ENCODE measurements at places on chromosomes 13 and 19.

DNA sequence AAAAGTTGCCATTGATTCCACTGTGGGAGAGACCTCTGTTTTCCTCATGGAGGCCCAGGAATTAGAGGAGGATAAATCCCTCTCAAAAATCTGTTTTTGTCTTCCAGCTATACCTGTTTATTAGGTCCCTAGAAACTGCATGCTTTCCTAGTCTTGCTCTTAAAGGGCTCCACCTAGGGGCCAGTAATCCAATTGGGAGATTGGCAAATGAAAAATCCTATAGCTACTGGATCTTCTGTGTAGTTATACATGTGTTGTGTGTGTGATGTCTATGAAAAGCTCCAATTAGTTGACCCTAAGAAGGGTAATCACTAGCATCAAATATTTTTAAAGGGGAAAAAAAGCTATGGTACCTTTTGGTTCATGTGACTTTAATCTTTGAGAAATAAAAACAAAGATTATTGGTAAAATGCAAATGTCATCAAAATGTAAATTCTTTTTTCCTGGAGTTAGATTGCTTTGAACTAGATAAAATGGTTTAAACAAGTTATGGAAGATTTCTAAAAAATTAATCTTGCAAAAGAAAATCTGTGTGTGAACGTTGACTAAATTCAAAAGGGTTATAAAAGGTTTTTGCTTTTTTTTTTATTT is 63.4 kb upstream of the C1QTNF9B start:
- no peak for DNase-seq

DNA sequence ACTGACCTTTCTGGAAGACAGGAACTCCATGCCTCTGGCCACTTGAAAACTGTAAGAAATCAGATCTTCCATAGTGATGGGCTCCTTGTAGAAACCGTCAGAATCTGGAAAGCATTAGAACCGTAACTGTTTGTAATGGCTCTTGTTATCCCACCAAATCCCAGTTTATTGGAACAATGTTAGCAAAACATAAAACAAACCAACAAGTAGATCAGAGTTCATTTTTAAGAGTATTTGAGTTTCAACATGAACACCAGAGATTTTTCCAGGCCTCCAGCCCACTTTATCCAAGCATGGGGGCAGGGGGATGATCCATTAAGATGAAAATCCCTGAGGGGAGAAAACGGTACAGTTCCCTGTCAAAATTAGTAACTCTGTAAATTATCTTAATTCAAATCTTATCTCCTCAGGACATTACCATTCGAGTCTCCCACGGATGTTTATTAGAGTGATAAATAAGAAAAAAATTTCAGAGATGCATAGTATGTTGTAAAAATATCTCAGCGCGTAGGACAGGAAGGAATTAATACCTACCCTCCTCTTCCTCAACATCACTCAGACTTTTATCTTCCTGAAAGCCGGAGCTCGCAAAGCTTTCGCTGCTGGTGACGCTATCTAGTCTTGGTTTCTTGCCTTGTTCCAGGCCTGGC is 172.5 kb downstream of the FLT1 start:
- DNase-seq, result no peak

DNA sequence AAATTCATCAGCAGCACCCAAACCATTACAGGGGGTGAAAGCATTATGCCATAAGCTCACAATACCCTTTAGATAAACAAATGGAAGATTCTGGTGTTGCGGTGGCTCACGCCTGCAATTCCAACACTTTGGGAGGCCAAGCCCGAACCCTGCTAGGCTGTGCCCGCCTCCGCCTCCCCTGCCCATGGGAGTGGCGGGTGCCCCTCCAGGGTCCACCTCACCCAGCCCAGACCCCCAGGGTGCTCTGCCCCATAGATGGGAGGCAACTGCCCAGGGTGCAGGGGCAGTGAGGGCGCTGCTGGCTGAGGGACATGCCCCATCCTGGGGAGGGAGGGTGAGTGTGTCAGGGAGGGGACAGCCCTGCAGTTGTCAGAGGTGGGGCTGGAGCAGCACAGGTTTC is 10.0 kb upstream of the SIGLECL1 start:
- DNase-seq, result no peak

- no peak for DNase-seq
These were observed 62.4 kb upstream of the C1QTNF9 start for GRCh38 chr13:24247016-24247415.

GRCh38 chr13:113731192-113732175 is 27.5 kb upstream of the TMEM255B start:
- DNase-seq, result no peak

- no peak for DNase-seq
These were observed 20.7 kb downstream of the LYPD3 start for GRCh38 chr19:43444531-43445287.

GRCh38 chr13:50932091-50932490 is 22.5 kb downstream of the RNASEH2B start:
- DNase-seq, result no peak

- no peak for DNase-seq
These were observed 46.9 kb upstream of the SLITRK1 start for GRCh38 chr13:83929157-83929556.

DNA sequence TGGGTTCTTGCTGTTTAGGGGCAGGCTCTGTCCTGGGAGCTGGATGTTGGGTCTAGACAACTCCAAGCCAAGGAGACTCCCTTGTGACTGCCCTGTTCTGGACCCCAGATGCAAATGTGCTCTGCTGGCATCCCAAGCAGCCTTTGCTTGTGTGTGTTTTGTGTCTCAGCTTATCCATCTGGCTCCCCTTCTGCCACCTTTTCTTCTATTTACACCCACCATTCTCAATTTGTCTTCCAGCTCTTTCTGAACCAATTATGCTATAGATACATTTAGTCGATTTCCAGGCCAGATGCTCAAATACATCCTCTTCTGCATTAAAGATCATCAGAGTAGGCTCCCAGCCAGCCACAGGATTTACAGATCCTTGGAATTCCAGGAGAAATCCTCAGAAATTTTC is 115.0 kb upstream of the SLC7A1 start:
- no peak for DNase-seq

- DNase-seq, result no peak
These were observed 22.7 kb downstream of the BTBD2 start for GRCh38 chr19:1992759-1993260.

DNA sequence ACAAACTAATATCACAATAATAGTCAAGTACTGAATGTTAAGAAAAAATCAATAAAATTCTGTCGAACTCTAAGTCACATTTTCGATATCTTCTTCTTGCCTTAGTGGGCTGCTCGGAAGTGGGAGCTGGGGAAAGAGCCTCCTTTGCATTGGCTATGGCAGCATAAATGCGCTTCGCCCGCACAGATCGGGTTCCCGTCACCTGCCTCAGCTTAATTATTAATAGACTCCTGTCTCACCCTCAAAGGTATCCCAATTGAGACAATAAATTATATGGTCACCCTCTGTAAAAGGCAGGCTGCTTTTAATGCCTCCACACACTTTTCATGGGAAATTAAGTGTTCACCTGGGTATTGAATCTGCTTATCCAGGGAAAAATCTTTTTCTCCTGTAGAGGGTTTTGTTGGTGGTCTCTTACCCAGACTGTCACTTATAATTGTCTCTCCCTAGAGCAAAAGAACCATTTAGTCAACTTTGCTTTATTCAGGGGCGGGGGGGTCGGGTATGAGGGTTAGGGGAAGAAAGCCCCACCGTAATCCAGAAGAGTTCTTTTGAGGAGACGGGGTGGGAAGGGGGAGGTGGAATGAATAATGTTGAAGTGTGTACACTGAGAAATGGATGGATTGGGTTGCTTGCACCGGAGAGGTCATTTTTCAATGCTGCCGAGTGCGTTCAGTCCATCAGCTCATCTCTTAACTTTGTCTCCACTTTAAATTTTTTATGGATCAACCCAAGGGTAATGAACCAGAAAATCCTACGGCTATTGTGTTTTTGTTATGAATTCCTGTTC is 682.6 kb upstream of the SGCG start:
- DNase-seq, result no peak

GRCh38 chr19:6678690-6679109 is 8.7 kb upstream of the TNFSF14 start:
- DNase-seq, result no peak

GRCh38 chr19:17526922-17527321 is 15.5 kb downstream of the PGLS start:
- DNase-seq, result no peak

DNA sequence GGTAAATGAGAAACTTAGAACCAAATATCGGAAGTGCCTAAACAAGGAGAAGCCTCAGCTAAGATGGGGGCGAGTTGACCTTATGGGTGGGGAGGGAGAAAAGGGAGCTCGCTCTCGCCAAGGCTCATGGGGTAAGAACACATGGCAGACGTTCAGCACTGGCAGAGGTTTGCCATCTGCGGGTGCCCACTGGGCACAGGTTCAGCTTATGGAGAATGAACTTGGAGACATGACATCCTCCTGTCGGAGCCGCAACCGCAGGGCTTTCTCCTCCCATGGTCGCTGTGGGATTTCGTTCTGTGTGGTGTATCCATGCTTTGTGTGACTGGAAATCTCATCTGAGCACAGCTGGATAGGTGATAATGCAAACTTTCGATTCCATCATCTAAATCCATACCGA is 36.1 kb upstream of the PEPD start:
- DNase-seq, result no peak

DNA sequence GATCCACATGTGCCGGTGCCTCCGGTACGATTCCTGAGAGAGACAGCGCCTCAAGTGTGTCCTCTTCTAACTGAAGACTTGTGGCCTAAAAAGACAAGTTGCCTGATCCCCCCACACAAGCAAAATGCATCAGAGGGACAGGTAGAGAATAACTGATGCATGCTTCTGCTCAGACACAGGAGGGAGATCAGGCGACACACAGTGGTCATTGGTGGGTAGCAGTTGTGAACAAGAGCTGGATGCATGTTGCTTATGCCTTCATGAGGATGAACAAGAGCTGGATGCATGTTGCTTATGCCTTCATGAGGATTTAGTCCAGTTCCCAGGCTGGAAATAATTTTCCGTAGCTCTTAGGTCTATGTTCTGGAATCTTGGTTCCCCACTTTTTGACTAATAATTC is 505.6 kb downstream of the MYO16 start:
- DNase-seq, result no peak

GRCh38 chr13:58806401-58806800 is 1174.9 kb downstream of the PCDH17 start:
- no peak for DNase-seq

- no peak for DNase-seq
These were observed 142.0 kb downstream of the DLEU7 start for GRCh38 chr13:50701469-50701868.

GRCh38 chr13:114144606-114145244 is 12.3 kb upstream of the RASA3 start:
- DNase-seq, result no peak

DNA sequence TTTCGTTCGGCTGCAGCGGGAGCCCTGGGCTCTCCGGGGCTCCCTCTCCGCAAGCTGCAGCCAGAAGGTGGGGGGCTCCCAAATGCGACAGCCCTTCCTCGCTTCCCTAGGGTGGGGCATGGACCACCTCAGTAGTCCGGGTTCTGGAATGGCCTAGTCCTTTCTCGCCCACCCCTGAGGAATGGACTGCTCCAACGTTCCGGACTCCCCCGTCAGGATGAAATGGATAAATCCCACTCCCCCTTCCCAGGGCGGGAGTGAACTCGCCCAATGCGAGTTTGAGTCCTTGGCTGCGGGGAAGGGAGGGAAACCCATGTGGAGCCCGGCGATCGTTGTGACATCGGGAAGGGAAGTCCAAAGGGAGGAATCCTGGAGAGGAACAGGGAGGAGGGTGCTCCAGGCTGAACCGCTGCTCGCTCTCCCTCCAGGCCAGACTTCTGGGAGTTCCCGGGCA is 5.5 kb downstream of the HRC start:
- no peak for DNase-seq

GRCh38 chr13:37667702-37668101 is 69.1 kb upstream of the POSTN start:
- no peak for DNase-seq

GRCh38 chr19:11446652-11447301 is 11.3 kb downstream of the PRKCSH start:
- DNase-seq, result no peak

DNA sequence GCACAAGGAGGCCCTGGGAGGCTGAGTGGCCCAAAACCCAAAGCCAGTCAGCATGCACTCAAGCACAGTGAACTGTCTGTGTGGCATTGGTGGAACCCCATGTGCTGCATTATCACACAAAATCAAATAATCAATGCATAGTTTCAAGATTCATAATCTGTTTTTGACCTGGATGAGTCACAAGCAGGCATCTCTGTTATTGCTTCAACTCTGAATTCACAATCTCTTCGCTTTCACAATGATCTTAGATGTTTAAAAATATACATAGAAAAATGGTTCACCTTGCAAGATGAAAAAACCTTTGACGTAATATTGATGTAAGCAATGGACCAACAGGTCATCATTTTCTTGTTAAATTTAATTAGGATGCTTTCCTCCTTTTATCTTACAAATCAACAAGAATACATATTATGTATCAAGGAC is 455.4 kb downstream of the IRS2 start:
- DNase-seq, result no peak

GRCh38 chr13:48528720-48529119 is 4.2 kb downstream of the RCBTB2 start:
- no peak for DNase-seq

GRCh38 chr13:25170554-25171111 is 1.5 kb downstream of the AMER2 start:
- DNase-seq, result no peak

DNA sequence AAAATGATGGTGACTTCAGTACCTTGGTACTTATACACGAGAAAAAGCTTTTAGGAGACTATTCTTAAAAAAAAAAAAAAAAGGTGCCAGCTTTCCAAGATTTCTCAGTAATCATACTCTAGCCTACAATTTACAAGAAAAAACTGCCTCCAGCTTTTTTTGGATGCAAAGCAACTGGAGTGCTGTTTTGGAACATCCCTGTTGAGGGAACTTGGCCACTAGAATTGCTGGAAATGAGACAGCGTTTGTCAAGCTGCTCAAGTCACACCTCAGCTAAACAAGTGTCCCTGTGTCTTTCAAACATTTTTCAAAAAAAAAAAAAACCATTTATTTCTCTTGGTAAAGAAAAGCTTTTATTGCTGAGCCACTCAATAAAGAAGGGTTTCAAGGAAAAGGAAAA is 413.1 kb upstream of the ARGLU1 start:
- DNase-seq, result no peak

DNA sequence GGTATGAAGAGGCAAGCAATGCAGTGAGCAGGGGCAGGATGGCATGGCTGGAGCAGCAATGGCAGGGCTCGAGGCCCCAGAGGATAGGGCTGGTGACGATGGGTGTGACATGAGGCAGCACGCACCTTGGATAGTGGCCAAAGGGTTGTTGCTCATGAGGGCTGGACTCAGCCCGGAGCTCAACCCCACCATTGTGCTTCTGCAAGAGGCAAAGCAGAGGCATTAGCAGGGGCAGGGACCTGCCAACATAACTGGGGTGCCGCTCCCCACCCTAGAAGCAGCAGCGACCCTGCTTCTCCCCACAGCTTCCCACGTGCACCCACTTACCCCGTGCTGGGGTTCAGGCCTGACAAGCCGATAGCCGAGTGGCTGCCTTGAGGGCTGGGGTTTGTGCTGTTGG is 15.8 kb downstream of the ZNF574 start:
- no peak for DNase-seq

DNA sequence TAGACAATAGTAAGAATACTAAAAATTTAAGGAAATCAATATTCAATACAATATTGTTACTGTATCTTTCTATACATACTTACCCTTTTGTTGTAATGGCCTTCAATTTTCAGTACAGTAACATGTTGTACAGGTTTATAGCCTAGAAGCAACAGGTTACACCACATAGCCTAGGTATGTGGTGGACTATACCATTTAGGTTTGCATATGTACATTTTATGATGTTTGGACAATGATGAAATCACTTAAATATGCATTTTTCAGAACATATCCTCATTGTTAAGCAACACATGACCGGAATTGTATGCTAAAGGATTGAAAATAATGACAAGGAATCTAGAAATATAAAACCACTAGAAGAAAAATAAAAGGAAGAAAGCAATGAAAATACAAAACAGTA is 611.4 kb downstream of the DACH1 start:
- DNase-seq, result no peak
